Stimulated activated CD8-positive, alpha-beta memory T cell treated with anti-CD3 and anti-CD28 coated beads, Interleukin-7, amount 100 ng/mL, for 1 hour (primary cell): ENCODE measurements at places on chromosomes 3 and 15.

DNA sequence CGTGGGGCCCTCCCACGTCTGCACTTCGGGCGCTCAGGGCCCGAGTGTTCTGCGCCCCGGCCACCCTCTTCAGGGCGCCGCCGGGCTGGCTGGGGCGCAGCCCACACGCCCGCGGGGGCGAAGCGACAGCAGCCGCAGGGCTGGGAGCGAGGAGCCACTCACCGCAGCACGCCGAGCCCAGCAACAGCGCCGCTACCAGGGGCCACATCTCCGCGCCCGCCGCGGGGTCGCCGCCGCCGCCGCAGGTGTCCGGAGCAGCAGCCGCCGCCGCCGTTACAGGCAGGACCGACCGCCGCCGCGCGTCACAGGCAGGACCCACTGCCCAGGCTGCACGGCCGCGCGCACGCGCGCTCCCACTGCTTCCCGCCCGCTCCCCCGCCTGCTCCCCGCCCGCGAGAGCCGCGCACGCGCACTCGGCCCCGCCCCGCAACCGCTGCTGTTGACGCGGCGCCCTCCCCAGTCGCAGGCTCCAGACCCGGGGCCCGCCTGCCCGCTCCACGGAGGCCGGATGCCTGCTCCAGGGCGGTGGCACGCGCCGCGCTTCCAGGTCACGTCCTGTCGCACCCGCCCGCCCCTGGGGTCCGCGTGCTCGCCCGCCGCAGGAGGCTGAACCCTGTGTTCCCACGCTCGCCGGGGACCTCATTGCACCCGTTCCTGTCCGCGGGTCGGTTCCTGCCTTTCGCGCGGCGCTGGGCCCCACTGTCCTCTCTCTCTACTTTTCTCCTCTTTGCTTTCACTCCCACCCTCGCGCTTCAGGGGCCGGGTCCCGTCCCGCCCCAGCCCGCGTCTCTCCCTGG is at the start of gene CD47:
CD47 (minus strand) TSS at position 331 of the 797 bp plus-strand sequence; CDS start at position 208, 123 bp downstream.
- DNase-seq: peak; percentile 94

GRCh38 chr3:100802126-100802525 is 92.8 kb downstream of the TFG start:
- no peak for DNase-seq

- no peak for DNase-seq
Measured at GRCh38 chr3:150783920-150784746, 21.2 kb upstream of the SIAH2 start.

GRCh38 chr15:47506329-47507100 is 210.8 kb upstream of the SEMA6D start:
- no peak for DNase-seq

DNA sequence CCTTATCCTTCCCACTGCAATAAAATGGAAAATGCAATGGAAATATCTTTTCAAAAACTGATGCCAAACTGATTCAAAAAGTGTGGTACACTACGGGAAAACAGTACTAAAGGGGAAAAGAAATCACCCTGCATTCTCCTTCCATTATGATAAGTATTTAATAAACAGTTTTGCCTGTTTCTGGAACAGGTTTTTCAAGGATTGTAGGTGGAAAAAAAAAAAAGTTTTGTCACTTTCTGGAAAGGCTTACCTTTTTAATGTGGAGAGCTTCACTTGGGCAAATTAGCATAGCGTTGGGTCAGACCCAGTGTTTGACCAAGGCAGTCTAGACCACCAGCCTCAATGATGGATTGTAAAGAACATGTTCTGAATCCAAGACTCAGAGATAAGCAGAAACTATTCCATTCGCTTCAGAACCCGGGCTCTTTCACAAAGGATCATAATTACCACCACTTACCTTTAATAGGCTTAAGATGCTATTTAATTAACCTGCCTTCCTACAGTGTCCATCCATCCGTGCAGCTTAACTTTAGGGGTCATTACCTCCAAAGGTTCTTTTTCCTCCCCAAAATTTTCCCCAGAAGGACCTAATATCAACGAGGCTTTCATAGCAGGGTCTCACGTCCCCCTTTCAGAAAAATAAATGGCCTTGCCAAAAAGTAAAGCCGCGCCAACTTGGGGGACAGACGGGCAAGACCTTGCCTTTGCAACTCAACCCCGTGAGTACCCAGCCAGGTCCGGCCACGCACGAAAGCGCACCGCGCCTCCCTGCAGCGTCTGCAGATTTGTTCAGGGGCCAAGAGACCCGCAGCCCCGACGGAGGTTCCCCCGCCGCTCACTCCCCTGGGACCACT is 1.0 kb downstream of the DCBLD2 start:
- DNase-seq: no peak

DNA sequence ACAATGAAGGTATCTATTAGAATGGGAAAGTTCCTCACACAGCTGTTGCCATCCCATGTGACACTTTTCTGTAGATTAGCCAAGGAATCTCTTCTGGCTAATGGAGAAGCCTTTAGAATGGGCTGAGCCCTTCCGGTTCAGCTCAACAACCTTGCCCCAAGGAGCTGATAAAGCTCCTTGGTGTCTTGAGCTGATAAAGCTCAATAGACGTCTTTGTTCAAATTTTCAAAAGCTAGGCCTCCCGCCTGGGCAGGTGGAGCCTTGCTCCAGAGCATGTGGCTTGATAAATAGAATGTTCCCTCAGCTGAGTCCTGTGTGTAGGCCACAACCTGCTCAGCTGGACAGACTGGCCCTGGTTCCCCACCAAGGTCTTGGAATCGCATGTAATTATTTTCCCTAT is 7.2 kb upstream of the BNIP2 start:
- no peak for DNase-seq

- DNase-seq: no peak
Measured at GRCh38 chr15:91116113-91117067, 16.3 kb downstream of the SV2B start.

GRCh38 chr3:147361454-147362420 is 44.6 kb downstream of the ZIC4 start:
- DNase-seq: no peak

DNA sequence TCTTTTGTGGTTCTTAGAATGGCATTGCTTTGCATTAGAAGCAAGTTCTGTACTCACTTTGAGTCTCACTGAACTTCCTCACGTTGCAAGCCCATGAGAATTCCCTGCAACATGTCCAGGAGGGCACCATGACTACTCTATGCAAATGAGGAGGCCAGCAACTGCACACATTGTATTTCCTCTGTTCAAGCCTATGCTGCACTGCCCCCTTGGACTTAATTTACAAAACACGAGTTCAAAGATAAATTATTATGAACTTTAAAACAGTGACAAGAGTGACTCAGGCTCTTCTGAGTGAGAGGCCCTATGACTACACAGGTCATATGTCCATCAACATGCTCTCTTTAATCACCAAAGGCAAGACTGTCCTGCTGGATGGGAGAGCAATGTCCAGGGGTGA is 484.2 kb upstream of the ATP11B start:
- DNase-seq: no peak

DNA sequence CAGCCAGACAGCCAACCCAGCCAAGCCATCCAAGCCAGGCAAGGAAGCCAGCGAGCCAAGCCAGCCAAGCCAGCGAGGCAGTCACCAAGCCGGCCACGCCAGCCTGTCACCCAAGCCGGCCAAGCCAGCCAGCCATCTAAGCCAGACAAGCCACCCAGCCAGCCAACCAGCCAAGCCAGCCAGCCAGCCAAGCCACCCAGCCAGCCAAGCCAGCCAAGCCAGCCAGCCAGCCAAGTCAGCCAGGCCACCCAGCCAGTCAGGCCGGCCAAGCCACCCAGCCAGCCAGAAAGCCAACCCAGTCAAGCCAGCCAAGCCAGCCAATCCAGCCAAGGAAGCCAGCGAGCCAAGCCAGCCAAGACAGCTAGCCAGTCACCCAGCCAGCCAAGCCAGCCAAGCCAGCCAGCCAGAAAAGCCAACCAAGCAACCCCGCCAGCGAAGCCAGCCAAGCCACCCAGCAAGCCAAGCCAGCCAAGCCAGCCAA is 201.2 kb downstream of the GOLGA6L6 start:
- no peak for DNase-seq
